SJSA1 (cell line): ENCODE measurements at places on chromosomes 7 and 10. TPM values are rescaled to one million over a fixed set of nuclear protein-coding genes. Genes with fewer than 3 reads are reported as not detected.

Gene ETV1
- 3.8 and 4.7 TPM in 2 replicates for total RNA-seq

Gene C10orf62
- not detected in 2 replicates for total RNA-seq

Gene SUFU
- total RNA-seq: 2.7 and 3.7 TPM in 2 replicates

Gene WNT8B
- not detected in 2 replicates for total RNA-seq

Gene HTR5A
- total RNA-seq: not detected in 2 replicates

Gene TLL2
- not detected in 2 replicates for total RNA-seq

Gene PRSS37
- not detected in 2 replicates for total RNA-seq

- DNase-seq: no peak
- H3K36me3 ChIP-seq: no peaks in the 10 kb centered on the region
- H3K27me3 ChIP-seq: no peaks in the 10 kb centered on the region
- H3K27ac ChIP-seq: no peak overlapping the region
- H3K4me1 ChIP-seq: no peaks in the 10 kb centered on the region
Observed at GRCh38 chr10:44771233-44771995, 139.7 kb upstream of the TMEM72 start.

DNA sequence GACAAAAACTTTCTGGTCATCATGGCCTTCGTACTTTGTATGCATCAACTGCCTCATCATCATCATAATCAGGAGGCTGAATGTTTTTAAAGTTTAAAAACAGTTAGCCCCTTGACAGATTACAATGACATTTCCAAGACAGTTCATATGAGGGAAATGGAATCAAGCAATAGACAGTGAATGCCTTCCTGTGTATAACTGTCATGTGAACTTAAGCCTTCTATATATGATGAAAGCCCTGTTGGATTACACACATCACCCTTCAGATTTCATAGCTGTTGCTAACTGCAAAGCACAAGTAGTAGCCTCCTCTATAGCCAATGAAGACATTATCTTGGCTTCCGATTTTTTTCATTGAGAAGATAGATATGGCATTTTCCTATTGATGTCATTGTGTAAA lies 154.0 kb downstream of the PLXDC2 start:
- H3K4me3 ChIP-seq: no peak overlapping the region
- no peaks in the 10 kb centered on the region for H3K4me1 ChIP-seq
- H3K27ac ChIP-seq: no peak overlapping the region
- no peaks in the 10 kb centered on the region for H3K36me3 ChIP-seq
- no peak for DNase-seq

GRCh38 chr7:46162609-46163008 lies 241.5 kb upstream of the IGFBP3 start:
- no peaks in the 10 kb centered on the region for H3K27me3 ChIP-seq
- no peaks in the 10 kb centered on the region for H3K36me3 ChIP-seq
- no peak overlapping the region for H3K27ac ChIP-seq
- no peak for DNase-seq
- peaks cover 4% of the 10 kb centered on the region; the same call in 1 of the 2 replicates for H3K4me1 ChIP-seq

- H3K4me1 ChIP-seq: peaks cover 18% of the 10 kb centered on the region
- no peak overlapping the region for H3K27ac ChIP-seq
- no peaks in the 10 kb centered on the region for H3K36me3 ChIP-seq
- H3K27me3 ChIP-seq: peaks cover 66% of the 10 kb centered on the region
- DNase-seq: no peak
Observed at GRCh38 chr10:7409732-7410168, 1.1 kb downstream of the SFMBT2 start.

DNA sequence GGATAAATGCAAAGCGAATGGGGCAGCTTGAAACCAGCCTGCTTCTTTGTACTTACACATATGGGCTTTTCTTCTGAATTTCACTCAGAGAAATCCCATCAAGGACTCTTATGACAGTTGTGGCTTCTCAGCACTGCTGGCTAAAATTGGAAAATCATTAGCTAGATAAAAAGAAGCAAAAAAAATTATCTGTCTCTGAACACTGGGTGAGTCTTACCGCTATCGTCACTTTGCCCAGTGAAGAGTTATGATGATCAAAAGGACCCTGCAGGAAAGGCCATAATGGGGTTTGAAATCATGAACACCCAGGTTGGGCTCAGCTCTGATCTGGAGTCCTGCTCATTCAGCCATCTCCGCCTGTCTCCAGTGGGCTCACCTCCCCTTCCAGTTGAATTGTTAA lies 34.3 kb downstream of the AOAH start:
- H3K4me1 ChIP-seq: peaks cover 8% of the 10 kb centered on the region
- no peaks in the 10 kb centered on the region for H3K36me3 ChIP-seq
- H3K27ac ChIP-seq: no peak overlapping the region
- H3K4me3 ChIP-seq: no peak overlapping the region
- no peak for DNase-seq

DNA sequence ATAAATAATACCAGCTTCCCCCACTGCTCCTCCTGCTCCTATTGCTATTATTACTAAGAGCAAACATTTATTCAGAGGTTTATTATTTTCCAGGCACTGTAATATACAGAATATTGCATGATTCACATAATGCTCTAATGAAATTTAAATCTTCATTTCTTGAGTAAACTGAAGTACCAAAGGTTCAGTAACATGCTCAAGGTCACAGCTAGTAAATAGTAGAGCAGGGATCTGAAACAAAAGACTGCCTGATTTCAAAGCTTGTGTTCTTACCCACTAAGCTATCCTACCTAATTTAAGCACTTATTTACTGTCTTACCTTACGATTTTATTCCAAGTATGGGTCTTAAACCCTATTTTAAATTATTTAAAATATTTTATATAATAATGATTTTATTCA lies 126.2 kb downstream of the SNX13 start:
- no peaks in the 10 kb centered on the region for H3K27me3 ChIP-seq
- DNase-seq: no peak
- no peak overlapping the region for H3K4me3 ChIP-seq
- H3K36me3 ChIP-seq: no peaks in the 10 kb centered on the region; the same call in none of the 2 replicates

DNA sequence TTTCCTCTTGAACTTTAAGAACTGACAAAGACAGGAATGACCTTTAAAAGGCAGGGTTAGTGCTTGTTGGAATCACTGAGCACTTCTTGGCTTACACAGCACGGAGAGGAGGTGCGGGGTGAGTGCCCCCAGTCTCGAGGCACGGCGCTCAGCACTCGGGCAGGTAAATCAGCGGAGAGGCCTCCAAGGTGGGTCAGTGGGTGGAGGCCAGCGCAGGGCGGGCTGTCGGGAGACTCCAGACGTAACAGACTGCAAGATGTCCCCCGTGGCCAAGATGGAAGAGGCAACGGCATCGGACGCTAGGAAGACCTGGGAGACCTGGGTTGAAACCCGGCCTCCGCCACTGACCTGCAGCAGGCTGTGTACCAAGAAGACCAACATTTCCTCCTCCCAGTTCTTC lies 149.4 kb downstream of the MAD1L1 start:
- H3K27ac ChIP-seq: no peak overlapping the region
- no peaks in the 10 kb centered on the region for H3K27me3 ChIP-seq
- H3K4me1 ChIP-seq: no peaks in the 10 kb centered on the region
- DNase-seq: no peak

GRCh38 chr10:94105226-94105625 lies 111.5 kb downstream of the PLCE1 start:
- no peak overlapping the region for H3K4me3 ChIP-seq
- DNase-seq: no peak
- H3K36me3 ChIP-seq: no peaks in the 10 kb centered on the region
- H3K4me1 ChIP-seq: peaks cover 37% of the 10 kb centered on the region

DNA sequence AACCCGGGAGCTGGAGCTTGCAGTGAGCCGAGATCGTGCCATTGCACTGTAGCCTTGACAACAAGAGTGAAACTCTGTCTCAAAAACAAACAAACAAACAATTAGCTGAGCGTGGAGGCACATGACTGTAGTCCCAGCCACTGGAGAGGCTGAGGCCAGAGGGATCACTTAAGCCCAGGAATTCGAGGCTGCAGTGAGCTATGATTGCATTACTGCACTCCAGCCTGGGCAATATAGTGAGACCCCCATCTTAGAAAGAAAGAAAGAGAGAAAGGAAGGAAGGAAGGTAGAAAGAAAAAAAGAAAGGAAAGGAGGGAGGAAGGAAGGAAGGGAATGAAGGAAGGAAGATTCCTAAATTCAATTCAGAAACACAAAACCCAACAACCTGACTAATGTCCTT lies 141.3 kb upstream of the TNRC18 start:
- no peak overlapping the region for H3K27ac ChIP-seq
- H3K4me1 ChIP-seq: peaks cover 25% of the 10 kb centered on the region
- H3K27me3 ChIP-seq: no peaks in the 10 kb centered on the region
- no peak overlapping the region for H3K4me3 ChIP-seq
- DNase-seq: no peak

DNA sequence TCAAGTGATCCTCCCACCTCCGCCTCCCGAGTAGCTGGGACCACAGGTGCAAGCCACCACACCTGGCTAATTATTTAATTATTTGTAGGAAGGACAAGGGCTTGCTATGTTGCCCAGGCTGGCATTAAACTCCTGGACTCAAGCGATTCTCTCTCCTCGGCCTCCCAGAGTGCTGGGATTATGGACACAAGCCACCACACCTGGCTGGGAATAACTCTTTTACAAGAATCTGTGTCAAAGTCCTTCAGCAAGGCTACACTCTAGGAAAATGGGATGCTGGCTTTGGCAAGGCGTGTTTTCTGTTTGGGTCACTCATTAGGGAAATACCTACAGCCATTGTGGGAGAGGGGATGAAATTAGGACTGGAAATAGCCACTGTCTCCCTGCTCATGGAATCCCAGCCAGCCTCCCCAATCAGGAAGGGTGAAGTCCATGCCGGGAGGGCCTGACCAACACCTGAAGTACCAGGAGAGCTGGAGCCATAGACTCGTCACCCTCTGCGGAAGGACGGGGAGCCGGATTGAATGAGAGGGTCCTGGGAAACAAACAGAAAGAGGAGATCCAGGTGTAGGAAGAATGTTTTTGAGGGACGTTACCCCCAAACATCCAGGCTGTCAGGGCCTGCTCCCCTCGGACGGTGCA lies 72.2 kb upstream of the MYL10 start:
- H3K27ac ChIP-seq: no peak overlapping the region
- H3K4me1 ChIP-seq: no peaks in the 10 kb centered on the region
- H3K36me3 ChIP-seq: no peaks in the 10 kb centered on the region
- no peak for DNase-seq
- 0 out of 2 replicates have a peak, but pooled peaks cover 3% of the 10 kb centered on the region for H3K27me3 ChIP-seq
- no peak overlapping the region for H3K4me3 ChIP-seq

DNA sequence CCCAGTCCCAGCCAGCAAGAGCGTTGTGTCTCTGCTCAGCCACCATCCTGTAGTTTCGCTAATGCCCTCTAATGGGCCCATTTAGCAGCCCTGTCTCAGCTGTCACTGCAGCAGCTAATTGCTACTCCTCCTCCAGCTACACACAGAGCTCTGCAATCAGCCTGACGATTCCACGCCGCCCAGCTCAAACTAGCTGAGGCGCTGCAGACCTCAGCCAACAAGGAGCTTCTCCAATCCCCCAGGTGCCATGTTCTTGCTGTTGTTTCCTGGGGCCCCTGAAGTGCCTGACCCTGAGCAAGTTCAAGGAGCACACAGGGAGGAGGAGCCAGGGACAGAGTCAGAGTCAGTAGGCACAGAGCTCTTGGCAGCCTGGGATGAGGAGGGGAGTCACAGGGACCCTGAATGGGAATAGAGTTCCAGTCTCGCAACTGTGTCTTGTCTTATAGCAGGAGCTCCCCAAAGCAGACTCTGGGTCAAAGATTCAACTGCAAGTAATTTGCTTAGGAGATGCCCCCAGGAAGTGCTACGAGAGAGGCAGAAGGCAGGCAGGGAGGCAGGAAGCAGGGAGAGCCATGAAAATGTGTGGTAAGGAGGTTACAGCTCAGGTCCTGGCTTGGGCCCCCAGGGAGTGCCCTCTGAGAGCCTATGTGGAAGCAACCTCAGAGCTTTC lies 135.8 kb upstream of the UNC5B start:
- no peak for DNase-seq
- no peaks in the 10 kb centered on the region for H3K4me1 ChIP-seq
- H3K27me3 ChIP-seq: peaks cover 13% of the 10 kb centered on the region
- H3K4me3 ChIP-seq: no peak overlapping the region

DNA sequence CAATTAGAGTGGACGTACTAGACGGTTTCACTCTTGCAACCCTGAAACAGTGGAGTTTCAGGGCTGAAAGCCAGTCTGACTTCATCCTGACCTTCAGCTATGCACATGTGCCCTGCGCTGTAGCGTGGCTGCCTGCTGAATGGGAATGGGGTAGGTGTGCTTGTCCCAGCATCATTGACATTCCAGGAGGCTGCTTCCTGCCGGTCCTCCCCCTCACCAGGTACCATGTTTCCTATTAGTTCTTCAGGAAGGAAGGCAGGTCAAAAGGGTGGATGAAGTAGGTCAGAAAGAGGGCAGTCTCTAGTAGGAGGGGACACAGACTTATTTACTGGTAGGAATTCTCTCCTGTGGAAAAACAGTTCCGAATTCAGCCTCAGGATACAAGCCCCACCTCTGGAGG lies 551.8 kb upstream of the GALNT17 start:
- no peaks in the 10 kb centered on the region for H3K4me1 ChIP-seq
- no peak for DNase-seq
- no peak overlapping the region for H3K4me3 ChIP-seq
- H3K36me3 ChIP-seq: no peaks in the 10 kb centered on the region
- no peaks in the 10 kb centered on the region for H3K27me3 ChIP-seq

- no peak for DNase-seq
- H3K27ac ChIP-seq: no peak overlapping the region
- no peak overlapping the region for H3K4me3 ChIP-seq
- no peaks in the 10 kb centered on the region for H3K27me3 ChIP-seq
- no peaks in the 10 kb centered on the region for H3K4me1 ChIP-seq
Observed at GRCh38 chr7:5478568-5479430, 55.2 kb upstream of the TNRC18 start.

DNA sequence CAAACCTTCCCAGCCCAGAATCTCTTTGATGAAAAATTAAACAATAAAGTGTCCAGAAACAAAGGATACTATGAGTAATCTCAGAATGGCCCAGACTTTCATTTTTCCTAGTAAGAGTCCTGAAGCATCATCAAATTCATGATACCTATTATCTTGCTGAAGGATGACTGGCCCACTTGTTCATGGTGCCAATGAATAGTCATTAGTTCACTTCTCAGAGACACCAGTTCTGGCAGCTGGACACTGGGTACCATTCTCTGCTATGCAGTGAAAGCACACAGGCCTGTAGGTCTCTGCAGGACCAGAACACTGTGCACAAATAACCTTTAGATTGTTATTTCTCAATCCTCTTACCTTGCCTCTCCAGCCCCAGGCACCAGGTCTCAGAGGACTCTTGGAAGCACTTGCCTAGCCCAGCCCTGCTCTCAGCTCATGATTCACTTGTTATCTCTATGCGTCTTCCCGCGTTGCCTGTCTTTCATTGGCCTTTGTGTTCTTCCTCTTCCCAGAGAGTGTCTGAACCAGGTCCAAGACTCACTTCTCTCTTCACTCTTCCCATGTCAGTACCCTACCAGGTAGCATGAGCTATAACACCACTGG lies 98.1 kb upstream of the AGBL3 start:
- no peak overlapping the region for H3K4me3 ChIP-seq
- no peak for DNase-seq
- H3K4me1 ChIP-seq: peaks cover 71% of the 10 kb centered on the region
- peak overlapping the region; percentile 87 for H3K27ac ChIP-seq
- H3K36me3 ChIP-seq: peaks cover 45% of the 10 kb centered on the region

DNA sequence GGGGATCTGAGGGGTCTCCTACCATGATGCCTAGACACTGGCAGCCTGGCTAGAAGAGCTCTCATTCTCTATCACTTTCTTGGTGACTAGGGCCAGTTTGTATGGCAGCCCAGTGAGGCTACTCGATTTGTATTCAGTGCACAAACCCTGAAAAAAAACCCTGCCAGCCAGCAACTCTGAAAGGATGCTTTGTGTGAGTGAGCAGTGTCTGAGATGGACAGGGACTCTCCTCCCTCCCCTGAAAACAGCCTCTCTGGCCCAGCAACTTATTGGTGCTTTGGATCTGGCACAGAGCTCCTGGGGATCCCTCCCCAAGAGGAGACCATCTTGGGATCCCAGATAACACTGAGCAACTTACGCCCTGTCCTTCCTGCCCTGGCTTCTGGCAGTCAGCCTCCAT lies 10.8 kb upstream of the LRRC4 start:
- DNase-seq: no peak
- H3K27ac ChIP-seq: no peak overlapping the region
- H3K36me3 ChIP-seq: peaks cover 3% of the 10 kb centered on the region; the same call in 1 of the 2 replicates
- H3K27me3 ChIP-seq: no peaks in the 10 kb centered on the region
